ENCODE measurements at places on chromosomes 5 and 9. TPM values are rescaled to one million over a fixed set of nuclear protein-coding genes. Genes with fewer than 3 reads are reported as not detected.

The ARHGEF37 gene
- 0.88 TPM for total RNA-seq

The SHOC1 gene
- not detected for total RNA-seq

The POU4F3 gene
- not detected for total RNA-seq

The SHISAL2B gene
- not detected for total RNA-seq

The SLC36A2 gene
- not detected for total RNA-seq

The NRG2 gene
- 0.13 TPM for total RNA-seq

The ARL14EPL gene
- total RNA-seq: not detected

The ENHO gene
- total RNA-seq: 0.56 TPM

DNA sequence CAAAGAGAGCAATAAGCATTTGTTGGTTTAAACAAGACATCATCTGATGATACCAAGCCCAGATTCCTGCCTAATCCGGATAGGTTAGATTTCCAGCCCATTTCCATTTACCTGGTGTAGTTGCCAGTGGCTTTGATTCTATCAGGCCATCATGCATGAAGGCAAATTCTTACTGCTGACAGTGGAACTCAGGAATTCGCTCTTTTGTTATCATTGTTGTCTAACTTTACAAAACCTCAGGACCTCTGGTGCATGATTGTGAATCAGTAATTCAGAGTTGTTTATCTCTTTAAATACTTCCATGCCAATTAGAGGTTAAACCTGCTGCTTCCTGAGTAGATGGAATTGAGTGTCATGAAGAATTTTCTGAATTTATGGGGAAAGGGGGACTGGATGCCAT is 76.5 kb downstream of the C9orf152 start:
- no peaks in the 10 kb centered on the region for H3K27me3 ChIP-seq
- H3K36me3 ChIP-seq: no peaks in the 10 kb centered on the region
- no peak overlapping the region for H3K4me3 ChIP-seq
- peaks cover 4% of the 10 kb centered on the region for H3K4me1 ChIP-seq
- H3K27ac ChIP-seq: no peak overlapping the region
- DNase-seq: no peak

GRCh38 chr5:141850244-141850768 is 27.9 kb downstream of the PCDH1 start:
- H3K27ac ChIP-seq: peak overlapping the region; percentile 74
- H3K36me3 ChIP-seq: peaks cover 6% of the 10 kb centered on the region
- peak overlapping the region; percentile 98 for H3K4me3 ChIP-seq
- no peaks in the 10 kb centered on the region for H3K27me3 ChIP-seq

- H3K4me1 ChIP-seq: peaks cover 26% of the 10 kb centered on the region
- DNase-seq: no peak
- H3K4me3 ChIP-seq: no peak overlapping the region
- no peaks in the 10 kb centered on the region for H3K36me3 ChIP-seq
- no peak overlapping the region for H3K27ac ChIP-seq
- H3K27me3 ChIP-seq: no peaks in the 10 kb centered on the region
Observed at GRCh38 chr9:99078717-99079116, 26.2 kb upstream of the TGFBR1 start.

- no peak for DNase-seq
- H3K4me3 ChIP-seq: no peak overlapping the region
- no peak overlapping the region for H3K27ac ChIP-seq
- no peaks in the 10 kb centered on the region for H3K4me1 ChIP-seq
Observed at GRCh38 chr5:137705106-137705505, 30.8 kb downstream of the KLHL3 start.

DNA sequence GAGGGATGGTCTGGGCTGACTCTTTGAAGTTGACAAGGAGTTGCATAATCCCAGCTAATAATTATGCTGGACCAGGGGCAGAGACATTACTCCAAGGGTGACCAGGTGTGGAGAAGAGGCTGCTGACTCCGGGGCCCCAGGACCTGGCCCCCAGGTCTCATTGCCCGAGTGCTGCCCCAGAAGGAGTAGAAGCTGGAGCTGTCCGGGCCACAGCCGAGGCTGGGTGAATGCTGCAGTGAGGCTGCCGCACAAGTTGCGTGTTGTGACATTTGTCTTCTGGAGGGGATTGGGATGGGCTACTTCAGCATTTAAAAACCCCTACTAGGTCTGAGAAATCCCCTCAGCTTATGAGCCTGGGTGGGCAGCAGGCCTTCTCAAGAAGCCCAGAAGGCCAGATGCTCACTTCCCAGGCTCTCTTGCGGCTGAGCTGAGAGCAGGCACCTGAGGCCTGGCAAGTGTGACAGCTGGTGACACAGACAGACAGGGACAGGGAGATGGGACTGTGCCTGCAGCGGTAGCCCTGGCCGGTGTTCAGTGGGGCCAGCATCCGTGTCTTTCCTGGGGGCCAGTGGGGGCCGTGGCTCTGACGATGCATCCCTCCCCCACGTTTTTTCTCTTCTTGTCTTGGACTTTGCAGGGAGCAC is 122.8 kb downstream of the KCNIP1 start:
- H3K4me1 ChIP-seq: no peaks in the 10 kb centered on the region
- H3K27me3 ChIP-seq: no peaks in the 10 kb centered on the region
- no peak overlapping the region for H3K27ac ChIP-seq
- no peak for DNase-seq
- H3K36me3 ChIP-seq: no peaks in the 10 kb centered on the region

DNA sequence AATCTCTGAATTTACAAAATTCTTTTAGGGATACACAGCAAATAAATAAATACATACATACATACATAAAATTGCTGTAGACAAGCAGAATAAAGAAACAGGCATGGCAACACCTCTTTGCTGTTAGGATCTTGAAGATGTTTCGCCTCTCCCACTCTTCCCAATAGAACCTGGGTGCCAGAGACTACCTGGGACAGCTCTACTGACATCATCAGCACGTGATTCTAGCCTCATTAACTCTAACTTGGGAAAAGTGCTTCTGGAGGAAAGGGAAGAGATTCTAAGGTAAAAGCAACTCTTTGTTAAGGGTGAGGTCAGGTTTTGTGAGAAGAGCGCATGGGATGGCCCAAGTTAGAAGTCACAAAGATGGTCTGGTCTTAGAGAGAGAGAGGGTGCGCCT is 339.1 kb downstream of the RFX3 start:
- no peaks in the 10 kb centered on the region for H3K4me1 ChIP-seq
- DNase-seq: no peak
- H3K27ac ChIP-seq: no peak overlapping the region
- no peaks in the 10 kb centered on the region for H3K27me3 ChIP-seq
- no peak overlapping the region for H3K4me3 ChIP-seq
- H3K36me3 ChIP-seq: no peaks in the 10 kb centered on the region

DNA sequence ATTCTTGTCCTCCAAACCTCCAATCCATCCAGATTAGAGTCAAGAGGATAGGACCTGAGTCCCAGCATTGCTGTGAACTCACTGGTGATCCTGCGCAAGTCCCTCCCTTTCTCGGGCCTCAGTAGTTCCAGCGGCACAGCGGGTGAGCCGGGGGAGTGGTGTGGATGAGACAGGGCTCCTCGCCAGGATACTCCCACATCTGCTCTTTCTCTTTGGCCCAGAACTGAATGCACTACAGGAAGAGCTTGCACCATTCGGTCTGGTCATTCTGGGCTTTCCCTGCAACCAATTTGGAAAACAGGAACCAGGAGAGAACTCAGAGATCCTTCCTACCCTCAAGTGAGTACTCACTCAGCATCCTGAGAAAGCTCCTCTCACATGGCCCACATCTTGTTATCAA is 6.3 kb downstream of the GPX3 start:
- no peak for DNase-seq
- H3K4me3 ChIP-seq: no peak overlapping the region
- peaks cover 6% of the 10 kb centered on the region for H3K36me3 ChIP-seq
- no peak overlapping the region for H3K27ac ChIP-seq
- no peaks in the 10 kb centered on the region for H3K27me3 ChIP-seq

DNA sequence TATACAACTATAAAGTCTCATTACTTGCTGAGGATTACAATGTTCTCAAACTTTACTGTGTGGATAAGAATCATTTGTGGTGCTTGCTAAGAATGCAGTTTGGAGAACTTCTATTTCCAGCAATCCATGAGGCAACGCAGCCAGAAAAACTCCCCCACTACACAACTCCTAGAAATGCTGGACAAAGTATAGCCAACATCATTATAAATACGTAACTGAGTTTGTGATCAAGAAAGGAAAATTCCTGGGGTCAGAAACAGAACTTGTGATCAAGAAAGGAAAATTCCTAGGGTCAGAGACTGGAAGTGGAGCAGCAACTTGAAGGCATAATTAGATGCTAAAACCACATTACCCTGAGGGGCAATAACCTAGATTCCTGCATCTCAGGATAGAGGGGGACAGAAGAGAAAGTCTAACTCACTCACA is 81.1 kb downstream of the MAT2B start:
- no peaks in the 10 kb centered on the region for H3K27me3 ChIP-seq

DNA sequence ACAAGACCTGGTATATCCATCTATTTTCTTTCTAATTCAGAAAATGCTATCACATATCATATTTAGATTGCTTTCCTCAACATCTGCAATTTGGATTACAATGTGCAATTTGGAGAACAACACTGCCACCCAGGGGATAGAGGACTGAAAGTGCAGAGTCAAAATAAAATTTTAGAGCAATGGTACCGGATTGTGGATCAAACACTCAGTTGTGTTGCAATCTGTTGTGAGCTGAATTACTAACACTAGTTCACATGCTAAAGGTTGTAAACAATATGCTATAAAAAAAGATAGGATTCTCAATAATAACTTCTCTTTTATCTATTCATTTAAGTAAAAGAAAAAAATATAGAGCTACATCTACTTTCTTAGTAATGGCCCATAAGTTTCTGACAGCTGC is 11.9 kb upstream of the SRFBP1 start:
- no peak overlapping the region for H3K27ac ChIP-seq
- H3K4me1 ChIP-seq: no peaks in the 10 kb centered on the region
- H3K4me3 ChIP-seq: no peak overlapping the region
- no peaks in the 10 kb centered on the region for H3K27me3 ChIP-seq
- no peaks in the 10 kb centered on the region for H3K36me3 ChIP-seq

DNA sequence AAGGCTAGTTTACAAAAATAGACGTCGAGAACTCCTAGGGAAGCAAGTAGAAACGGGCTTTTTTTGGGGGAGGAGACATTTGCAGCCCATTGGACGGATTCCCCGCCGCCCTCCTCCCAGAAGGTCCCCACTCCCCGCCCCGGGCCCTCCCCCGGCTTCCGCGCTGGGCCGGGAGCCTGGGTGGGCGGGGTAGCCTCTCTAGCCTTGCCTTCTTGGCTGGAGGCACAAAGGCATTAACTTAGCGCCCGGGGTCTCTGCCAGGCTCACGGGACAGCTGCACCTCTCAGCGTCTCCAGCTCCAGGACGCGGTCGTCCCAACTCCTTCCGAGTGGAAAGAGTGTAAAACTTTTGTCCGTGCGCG is at the start of gene DMRTA1:
Gene DMRTA1, plus strand, starts transcription at position 236 of the 361 bp plus-strand sequence. CDS start 242 bp downstream, outside the sequence.
- H3K27me3 ChIP-seq: peaks cover 11% of the 10 kb centered on the region
- no peaks in the 10 kb centered on the region for H3K36me3 ChIP-seq
- H3K27ac ChIP-seq: no peak within 1 kb of the TSS
- no peak within 1 kb of the TSS for H3K4me3 ChIP-seq

GRCh38 chr5:148740966-148741742 is 85.3 kb upstream of the ADRB2 start:
- H3K27me3 ChIP-seq: no peaks in the 10 kb centered on the region
- H3K4me3 ChIP-seq: no peak overlapping the region
- H3K4me1 ChIP-seq: no peaks in the 10 kb centered on the region
- no peak overlapping the region for H3K27ac ChIP-seq
- H3K36me3 ChIP-seq: no peaks in the 10 kb centered on the region
- no peak for DNase-seq

GRCh38 chr5:91373006-91373405 is 10.1 kb downstream of the ARRDC3 start:
- peaks cover 49% of the 10 kb centered on the region for H3K36me3 ChIP-seq
- H3K27ac ChIP-seq: peak overlapping the region; percentile 38
- H3K4me1 ChIP-seq: peaks cover 45% of the 10 kb centered on the region
- no peak overlapping the region for H3K4me3 ChIP-seq
- DNase-seq: no peak

DNA sequence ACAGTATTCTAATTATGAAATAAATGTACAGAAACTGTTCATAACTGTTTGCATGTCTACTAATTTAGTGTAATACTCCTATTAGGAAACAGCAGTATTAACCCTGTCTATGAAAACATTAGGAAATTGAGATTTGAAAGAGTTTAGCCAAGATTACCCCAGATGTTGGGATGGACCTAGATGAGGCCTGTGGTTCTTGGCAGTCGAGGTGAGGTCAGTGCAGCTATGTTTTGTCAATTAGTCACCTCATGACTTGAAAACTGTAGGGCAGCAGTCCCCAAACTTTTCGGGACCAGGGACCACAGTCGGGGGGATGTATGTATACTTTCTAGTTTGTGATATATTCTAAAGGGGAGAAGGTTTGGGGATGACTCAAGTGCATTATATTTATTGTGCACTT is 4.7 kb downstream of the LNPEP start:
- H3K4me1 ChIP-seq: peaks cover 25% of the 10 kb centered on the region
- H3K27me3 ChIP-seq: no peaks in the 10 kb centered on the region
- no peaks in the 10 kb centered on the region for H3K36me3 ChIP-seq
- H3K4me3 ChIP-seq: no peak overlapping the region
- no peak for DNase-seq

- peaks cover 11% of the 10 kb centered on the region for H3K36me3 ChIP-seq
- peak overlapping the region; percentile 97 for H3K27ac ChIP-seq
- H3K4me1 ChIP-seq: peaks cover 83% of the 10 kb centered on the region
- no peak for DNase-seq
- no peaks in the 10 kb centered on the region for H3K27me3 ChIP-seq
- peak overlapping the region; percentile 86 for H3K4me3 ChIP-seq
Observed at GRCh38 chr5:134131165-134131564, 16.7 kb downstream of the TCF7 start.
